Stimulated activated CD4-positive, alpha-beta T cell treated with anti-CD3 and anti-CD28 coated beads, TNF-alpha, amount 100 ng/mL, for 48 hours (primary cell): ENCODE measurements at places on chromosomes 5 and 9.

DNA sequence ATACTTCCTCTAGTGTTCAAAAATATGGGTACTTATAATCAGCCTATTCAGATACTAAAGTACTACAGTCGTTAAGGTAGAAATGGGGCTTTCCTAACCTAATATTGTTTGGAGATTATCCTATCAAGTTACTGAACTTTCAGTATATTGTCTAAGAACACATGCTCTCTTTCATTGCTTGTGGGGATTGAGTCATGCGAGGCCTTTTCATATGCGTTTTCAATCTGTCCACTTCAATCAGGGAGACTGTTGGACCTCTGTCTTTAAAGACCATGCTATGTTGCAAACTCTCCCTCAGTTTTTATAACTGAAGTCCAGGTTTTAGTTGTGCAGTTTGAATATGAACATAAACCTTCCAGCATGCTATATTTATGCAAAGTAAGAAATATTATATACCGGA lies 15.0 kb downstream of the PRR16 start:
- no peak for DNase-seq

GRCh38 chr5:20367178-20367577 lies 379.2 kb upstream of the CDH18 start:
- DNase-seq = no peak

- no peak for DNase-seq
These were observed 32.0 kb downstream of the CKMT2 start for GRCh38 chr5:81265101-81265500.

DNA sequence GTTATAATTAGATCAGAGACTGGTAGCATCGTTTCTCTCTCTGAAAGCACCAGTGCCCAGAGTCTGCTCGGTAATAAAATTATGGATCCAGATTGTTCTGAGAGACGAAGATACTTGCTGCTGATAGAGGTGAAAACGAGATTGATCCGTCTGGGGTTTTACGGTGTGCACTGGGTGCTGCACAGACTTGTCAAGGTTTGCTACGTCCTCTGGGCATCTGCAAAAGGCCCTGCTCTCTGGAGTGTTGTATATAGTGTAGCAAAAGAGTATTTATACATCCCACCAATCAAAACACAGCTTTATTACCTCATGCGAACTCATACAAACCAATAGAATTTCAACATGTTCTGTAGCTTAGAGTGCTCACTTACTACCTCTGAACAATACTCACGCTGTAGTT lies 219.3 kb downstream of the PBX3 start:
- no peak for DNase-seq

GRCh38 chr5:37966291-37966690 lies 126.5 kb upstream of the GDNF start:
- no peak for DNase-seq

DNA sequence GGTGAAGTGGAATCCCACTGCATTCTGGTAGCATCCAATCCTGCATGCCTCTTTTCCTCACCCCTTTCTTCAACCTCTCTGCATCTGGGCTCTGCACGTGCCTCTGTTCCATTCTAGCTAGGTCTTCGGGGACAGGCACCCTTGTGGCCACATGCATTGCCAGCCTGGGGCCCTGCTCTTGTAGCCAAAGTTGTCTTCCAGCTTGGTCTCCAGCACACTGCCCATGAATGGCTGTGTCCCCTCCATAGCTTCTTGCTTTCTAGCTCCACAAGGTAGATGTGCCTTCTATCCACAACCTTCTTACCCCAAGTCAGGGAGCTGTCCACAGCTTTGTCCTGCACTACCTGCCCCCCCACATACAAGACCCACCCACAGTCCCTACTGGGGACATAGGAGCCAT lies 32.6 kb downstream of the ALG2 start:
- DNase-seq = no peak

DNA sequence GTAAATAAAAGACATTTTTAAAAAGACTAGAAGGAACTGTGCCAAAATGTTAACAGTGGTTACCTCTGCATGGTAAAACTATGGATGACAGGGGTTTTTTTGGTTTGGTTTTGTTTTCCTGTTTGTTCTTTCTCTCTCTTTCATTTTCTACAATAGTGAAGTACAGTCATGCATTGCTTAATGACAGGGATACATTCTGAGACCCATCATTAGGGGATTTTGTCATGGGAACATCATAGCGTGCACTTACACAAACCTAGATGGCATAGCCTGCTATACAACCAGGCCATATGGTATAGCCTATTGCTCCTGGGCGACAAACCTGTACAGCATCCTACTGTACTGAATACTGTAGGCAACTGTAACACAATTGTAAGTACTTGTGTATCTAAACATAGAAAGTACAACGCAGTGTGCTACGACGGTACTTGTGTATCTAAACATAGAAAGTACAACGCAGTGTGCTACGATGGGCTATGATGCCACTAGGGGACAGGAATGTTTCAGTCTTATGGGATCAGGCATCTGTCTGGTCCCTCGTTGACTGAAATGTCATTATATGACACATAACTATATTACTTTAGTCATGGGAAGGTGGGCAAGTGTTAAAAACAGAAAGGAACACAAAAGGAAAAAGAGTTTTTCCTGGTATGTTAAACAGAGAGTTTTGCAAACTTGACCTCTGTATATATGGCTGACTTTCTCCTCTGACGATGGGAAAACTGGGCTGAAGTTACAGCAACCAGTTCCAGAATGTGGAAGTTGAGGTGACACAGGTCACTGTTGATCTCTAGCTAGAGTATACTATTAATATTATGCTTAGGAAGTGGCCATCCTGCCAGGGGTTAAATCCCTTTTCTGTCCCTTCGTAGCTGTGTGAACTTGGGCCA lies 7.4 kb upstream of the ADAM19 start:
- DNase-seq = no peak

- no peak for DNase-seq
These were observed 78.1 kb downstream of the CFAP95 start for GRCh38 chr9:69898714-69899209.

DNA sequence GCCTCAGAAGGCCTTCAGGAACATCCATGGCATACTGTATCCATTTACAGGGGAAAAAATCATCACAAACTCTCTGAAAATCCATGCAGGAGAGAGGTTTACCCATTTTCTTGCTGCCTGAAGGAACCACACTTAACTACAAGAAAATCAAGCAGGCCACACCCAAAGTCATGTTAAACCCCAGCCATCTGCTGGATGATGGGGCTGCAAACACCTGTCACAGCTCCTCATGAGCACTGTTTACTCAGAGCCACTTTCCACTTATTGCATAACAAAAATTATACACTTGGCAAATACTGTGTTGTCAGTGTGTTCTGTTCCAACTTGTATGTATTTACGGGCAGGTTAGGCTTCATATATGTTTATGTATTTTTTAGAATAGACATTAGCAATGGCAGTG lies 35.8 kb downstream of the PPIC start:
- no peak for DNase-seq

DNA sequence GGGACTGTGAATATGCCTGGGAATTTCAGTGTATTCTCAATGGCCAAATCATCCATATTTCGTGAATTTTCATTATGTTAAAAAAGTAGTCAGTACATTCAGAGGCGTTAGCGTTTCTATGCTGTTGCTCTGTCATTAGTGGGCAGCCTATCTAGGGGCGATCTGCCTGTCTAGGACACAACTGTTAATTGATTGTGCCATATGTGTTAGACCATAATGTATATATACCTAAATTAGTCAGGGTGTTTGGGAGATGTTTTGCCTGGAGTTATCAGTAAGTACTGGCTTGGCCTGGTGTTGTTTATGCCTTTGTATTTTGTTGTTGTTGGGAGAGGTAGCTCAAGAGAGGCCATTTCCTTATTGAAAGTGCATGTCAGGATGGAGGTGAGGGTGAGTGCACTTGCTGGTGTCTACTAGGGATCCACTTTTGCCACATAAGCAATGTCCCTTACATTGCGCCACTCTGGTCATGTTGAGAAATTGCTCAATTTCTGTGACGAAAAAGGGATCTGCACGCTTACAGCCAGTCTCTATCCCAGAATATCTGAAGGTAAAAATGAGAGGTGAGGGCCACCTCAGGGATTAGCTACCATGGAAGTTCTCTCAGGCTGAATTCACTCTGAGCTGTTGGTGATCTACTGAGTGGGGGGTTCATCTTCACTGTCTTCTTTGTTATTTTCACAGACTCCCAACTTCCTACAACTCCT lies 123.3 kb downstream of the ST8SIA4 start:
- DNase-seq = no peak
